ENCODE measurements at places on chromosomes 5 and 9.

DNA sequence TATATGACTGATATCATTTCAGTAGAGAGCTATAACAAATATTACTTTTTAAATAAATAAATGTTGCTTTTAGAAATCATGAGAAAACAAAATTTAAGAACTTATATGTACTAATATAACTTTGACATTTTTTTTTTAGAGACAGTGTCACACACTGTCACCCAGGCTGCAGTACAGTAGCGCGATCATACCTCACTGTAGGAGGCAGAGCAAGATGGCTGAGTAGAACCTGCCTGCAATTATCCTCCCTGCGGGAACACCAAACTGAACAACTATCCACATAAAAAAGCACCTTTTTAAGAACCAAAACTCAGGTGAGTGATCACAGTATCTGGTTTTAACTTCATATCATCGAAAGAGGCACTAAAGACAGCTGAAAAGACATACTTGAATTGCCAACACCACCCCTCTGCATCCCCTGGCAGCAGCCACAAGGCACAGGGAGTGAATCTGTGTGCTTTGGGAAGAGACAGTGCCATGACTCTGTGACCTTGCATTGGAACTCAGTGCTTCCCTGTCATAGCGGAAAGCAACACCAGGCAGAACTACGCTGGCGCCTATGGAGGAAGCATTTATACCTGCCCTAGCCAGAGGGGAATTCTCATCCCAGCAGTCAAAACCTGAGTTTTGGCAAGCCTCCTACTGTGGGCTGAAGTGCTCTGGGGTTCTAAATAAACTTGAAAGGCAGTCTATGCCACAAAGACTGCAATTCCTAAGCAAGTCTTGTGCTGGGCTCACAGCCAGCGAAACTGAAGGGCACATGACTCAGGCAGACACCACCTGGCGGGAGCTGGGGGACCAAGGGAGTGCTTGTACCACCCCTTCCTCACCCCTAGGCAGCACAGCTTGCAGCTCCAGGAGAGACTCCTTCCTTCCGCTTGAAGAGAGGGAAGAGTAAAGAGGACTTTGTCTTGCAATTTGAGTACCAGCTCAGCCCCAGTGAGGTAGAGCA is 142.7 kb downstream of the FBXL17 start:
- DNase-seq, result no peak

DNA sequence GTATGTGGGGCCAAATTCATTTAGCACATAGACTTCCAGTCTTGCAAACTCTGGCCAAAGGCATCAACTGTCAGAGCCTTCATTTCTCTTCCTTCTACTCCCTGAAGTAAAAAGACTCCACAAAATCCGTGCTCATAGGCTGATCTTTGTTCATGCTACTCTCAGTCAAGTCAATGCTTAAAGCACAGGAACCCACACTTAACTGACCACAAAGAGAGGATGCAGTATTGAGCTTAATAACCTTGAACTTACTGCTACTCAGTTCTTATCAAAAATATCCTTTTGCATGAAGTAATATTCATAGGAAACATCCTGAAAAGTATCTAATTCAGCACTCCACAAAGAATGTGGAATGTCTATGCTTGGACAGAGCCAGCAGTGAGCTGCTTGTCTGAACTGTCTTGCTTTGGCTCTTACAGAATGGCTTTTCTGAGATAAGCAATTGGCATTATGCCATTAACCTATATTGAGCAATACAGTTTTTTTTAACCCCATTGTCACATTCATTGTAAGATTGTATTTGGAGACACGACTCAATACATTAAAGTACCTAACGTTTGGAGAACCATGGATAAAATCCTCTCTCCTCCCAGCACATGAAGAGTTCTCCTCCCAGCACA is 21.7 kb downstream of the LPAR1 start:
- DNase-seq, result no peak

- DNase-seq, result no peak
Observed at GRCh38 chr9:133161547-133161950, 2.2 kb downstream of the GBGT1 start.

- DNase-seq, result no peak
Observed at GRCh38 chr5:149519601-149520000, 31.6 kb downstream of the CSNK1A1 start.

GRCh38 chr5:137730336-137730735 is 5.6 kb downstream of the KLHL3 start:
- no peak for DNase-seq

- DNase-seq, result no peak
Observed at GRCh38 chr9:101579711-101580545, 14.8 kb downstream of the PPP3R2 start.

- no peak for DNase-seq
Observed at GRCh38 chr9:28206280-28206679, 633.0 kb upstream of the C9orf72 start.

DNA sequence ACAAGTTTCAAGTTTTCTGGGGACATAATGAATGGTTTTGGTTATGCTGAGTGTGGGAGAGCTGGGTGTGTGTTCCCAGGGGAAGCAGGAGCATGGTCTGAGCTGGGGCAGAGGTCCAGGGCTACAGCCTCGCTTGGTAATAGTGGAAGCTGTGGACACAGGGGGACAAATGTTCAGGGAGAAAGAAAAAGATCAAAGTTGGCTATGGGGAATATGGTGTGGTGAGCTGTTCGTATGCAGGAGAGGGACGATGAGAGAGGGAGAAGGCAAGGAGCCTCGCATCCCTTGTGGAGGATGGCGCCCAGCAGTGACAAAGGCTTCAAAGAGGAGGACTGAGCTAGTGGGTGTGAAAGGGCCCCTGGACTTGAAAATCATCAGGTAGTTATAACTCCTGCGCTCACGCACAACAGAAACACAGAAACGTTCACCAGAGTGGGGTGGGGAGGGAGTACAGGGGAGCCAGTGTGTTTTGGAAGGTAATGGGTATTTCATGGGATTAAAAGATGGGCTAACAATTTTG is 77.2 kb downstream of the TENT4A start:
- no peak for DNase-seq

DNA sequence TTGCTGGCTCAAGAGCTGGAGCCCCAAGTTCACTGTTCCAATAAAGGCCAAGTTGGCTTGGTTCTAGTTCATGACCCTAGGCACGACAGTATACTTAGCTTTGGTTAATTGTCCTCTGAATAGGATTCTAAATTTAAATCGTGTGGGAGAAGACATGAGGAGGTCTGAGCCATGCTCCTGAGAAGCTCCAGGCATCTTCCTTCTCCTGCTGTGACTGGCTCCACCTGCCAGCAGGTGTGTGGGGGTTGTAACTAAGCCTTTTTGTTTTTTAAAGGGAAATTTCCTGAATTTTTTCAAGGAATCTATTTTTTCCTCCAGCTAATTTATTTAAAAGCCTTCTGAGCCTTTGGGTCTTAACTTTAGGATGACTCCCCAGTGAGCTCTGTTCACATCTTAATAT is 20.2 kb upstream of the TRIM36 start:
- no peak for DNase-seq

GRCh38 chr5:14665101-14665822 is 744 bp downstream of the OTULIN start:
- peak; percentile 50 for DNase-seq

DNA sequence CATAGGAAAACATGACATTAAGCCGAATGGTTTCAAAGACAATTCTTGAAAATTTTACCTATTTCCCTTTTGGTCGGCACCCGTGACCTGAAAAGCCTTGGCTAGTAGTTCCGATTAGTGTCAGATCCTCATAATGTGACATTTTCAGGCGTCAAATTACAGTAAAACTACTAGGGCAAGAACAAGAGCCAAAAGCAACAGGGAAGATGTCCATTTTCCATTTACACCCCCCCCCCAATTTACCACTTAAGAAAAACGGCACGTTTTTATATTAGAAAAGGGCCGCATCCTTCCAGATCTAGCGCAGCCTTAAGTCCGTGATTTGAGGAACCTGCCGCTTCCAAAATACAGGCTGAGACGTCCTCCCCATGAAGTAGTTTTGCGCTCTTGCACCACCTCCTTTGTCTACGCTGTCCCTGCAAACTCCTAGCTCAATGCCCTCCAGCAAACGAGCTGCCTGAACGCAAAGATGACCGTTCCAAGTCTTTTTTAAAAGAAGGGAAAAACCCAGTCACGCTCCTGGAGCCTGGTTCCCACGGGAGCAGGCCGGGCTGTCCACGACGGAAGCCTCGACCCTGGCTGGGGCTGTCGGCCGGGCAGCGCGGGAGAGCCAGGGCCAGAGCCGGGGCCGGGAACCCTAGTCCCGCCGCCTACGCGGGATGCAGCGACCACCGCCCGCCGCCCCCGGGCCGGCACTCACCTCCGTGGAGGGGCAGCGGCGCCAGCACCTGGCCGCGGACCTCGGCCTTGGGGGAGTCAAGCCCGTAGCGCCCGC is 616 bp downstream of the RNF130 start:
- DNase-seq, result peak; percentile 61

- DNase-seq, result peak; percentile 64
Observed at GRCh38 chr5:54136516-54137440, 173.6 kb downstream of the ARL15 start.

- no peak for DNase-seq
Observed at GRCh38 chr9:124757616-124758015, 13.5 kb downstream of the NR6A1 start.

GRCh38 chr5:122371511-122372151 is 59.6 kb downstream of the SNCAIP start:
- DNase-seq, result no peak

DNA sequence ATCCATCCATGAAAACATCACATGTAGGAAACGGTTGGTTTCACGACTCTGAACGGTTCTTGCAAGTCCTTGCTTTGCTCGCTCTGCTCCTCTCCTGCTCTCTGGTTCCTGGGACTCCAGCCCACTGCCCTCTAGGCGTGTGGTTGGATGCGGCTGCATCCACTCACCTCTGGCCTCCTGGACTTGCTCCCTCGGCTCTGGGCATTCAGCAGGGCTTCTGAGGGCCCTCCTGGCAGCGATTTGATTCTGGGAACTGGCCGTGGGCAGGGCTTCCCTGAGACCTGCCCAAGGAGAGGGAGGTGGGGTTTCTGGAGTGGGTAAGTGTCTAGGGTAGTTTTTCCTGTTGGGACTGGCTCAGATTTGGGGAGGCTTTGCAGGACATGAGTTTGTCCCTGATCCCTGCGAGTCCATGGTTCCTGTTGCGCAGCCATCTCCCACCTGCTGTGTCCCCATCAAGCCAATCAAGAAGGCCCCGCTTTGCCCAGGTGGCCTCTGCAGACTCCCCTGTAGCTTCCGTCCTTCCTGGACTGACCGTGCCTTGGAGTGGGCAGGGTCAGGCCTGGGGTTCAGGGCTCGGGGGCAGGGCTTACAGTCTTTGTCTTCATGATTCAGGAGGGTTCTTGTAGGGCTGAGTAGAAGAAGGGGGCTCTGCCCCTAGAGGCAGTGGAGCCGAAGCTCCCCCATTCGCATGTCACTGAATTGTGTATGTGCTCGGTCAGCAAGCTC is 192.3 kb downstream of the CACNA1B start:
- DNase-seq, result peak; percentile 7

- DNase-seq, result peak; percentile 83
Observed at GRCh38 chr5:179679014-179679674, 1.7 kb downstream of the CBY3 start.

GRCh38 chr5:174828804-174829510 is 104.6 kb downstream of the MSX2 start:
- no peak for DNase-seq

GRCh38 chr5:153655201-153655510 is 164.7 kb downstream of the GRIA1 start:
- no peak for DNase-seq

DNA sequence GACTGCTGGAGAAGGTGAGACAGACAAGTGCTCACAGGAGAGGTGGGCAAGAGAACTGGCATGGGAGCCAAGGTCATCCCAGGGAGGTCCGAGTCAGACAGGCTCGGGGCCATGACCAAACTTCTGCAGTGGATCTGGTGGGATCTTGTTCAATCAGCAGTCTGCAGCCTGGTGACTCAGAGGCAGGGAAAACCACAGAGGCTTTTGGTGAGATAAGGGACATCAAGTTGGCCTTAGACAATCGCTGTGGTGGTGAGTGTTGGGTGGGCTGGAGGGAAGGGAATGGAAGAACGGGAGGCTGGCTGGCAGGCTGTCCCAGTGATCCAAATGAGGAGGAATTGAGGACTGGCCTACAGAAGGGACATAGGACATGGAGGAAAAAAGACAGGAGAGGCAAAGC is 123.8 kb downstream of the TMEM174 start:
- DNase-seq, result no peak

DNA sequence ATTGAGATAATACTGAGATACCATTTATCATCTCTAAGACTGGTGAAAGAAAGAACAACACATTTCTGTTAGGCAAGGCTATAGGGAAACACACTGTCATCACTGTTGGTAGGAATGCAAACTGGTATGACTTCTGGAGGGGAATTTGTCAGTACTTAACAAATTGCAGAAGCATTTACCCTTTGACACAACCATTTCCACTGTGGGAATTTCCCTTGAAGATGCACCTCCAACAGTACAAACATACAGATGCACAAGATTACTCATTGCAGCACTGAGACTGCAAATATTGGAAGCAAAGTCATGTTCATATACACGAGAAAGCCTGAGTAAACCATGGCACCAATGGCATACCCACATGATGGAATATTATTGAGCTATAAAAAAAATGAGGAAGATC is 17.6 kb downstream of the GM2A start:
- DNase-seq, result no peak

DNA sequence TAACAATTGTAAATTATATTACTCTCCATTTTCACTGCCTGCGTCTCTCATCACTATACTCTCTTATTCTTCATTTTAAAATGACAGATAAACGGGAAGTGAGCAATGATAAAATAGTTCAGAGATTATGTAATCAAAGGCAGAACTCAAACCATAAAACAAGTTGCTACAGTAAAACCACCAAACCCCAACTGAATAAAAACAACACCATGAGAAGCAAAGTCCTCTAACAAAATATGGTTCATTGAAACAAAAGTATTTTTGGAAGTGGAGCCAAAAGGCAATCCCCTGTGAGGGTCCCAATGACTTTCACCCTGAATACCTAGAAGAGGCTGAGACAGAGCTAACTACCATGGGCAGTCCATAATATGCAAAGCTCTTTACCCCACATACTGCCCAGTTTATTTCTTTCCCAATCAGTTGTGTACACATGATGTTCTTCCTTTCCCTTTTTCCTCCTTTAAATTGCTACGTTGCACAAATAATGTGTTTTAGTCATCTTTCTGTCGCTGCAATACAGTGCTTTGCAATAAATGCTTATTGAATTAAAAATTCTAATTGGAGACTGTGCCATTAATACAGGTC is 64.0 kb upstream of the PTGER4 start:
- no peak for DNase-seq

DNA sequence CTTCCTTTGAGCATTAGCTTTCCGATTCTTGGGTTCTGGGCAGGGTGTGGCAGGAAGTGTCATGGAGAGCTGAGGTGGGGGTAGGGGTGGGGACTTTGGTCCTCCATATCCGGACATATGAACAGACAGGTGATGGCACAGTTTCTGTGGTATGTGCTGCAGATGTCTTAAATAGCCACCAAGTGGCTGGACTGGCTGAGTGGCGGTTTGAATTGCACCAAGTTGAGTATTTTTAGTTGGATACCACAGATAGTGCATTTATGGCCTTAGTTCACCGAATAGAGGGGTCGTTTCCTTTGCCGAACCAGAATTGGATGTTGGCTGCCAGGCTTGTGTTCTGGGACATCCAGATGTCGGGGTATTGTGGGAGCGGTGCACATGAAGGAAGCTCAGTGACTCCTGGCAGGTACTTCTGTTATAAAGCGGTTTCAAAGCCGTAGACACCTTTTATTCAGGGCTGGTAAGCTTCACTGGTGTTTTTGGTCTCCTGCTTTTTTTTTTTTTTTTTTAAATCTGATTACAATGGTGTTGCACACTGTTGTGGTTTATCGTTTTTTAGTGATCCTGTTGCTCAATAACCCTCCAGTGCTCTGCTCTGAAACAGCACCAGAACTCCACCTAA is 15.1 kb upstream of the TNFAIP8 start:
- no peak for DNase-seq

- DNase-seq, result no peak
Observed at GRCh38 chr5:16742938-16743337, 126.1 kb upstream of the RETREG1 start.

- DNase-seq, result no peak
Observed at GRCh38 chr5:69502367-69502766, 9.8 kb downstream of the OCLN start.

Measured in femur (tissue), 1 donor.